ENCODE measurements at places on chromosomes 6 and 20.

GRCh38 chr20:49799698-49800097 is 12.9 kb upstream of the SLC9A8 start:
- DNase-seq = no peak

DNA sequence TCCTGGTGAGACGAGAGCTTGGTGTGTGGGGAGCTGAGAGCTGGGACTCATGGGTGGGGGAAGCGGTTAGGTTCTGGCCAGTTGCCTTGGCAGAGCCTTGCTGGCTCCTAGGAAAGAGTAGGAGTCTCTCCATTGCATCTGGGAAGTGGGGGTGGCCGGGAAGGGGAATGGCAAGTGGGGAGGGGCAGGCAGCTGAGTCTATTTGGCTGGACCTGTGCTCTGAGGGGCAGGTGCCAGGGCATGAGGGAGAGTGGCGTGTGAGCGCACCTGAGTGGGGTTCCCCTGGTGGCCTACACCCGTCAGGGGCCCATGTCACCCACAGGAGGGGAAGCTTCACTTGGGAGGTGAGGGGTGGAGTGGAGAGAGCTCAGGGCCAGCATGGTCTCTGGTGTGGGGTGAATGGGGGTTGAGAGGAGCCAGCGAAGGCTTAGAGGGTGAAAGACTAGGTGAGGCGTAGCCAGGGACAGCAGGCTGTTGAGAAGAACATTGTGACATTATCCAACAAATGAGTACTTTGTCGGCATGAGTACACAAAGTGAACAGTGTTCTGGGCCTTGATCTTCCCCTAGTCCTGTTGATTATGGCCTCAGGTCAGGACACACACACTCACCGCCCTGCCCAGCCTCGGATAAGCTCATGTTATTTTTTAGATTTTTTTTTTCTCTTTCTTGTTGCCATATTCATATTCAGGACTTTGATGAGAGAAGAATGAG is 59.8 kb downstream of the FAM120B start:
- no peak for DNase-seq

DNA sequence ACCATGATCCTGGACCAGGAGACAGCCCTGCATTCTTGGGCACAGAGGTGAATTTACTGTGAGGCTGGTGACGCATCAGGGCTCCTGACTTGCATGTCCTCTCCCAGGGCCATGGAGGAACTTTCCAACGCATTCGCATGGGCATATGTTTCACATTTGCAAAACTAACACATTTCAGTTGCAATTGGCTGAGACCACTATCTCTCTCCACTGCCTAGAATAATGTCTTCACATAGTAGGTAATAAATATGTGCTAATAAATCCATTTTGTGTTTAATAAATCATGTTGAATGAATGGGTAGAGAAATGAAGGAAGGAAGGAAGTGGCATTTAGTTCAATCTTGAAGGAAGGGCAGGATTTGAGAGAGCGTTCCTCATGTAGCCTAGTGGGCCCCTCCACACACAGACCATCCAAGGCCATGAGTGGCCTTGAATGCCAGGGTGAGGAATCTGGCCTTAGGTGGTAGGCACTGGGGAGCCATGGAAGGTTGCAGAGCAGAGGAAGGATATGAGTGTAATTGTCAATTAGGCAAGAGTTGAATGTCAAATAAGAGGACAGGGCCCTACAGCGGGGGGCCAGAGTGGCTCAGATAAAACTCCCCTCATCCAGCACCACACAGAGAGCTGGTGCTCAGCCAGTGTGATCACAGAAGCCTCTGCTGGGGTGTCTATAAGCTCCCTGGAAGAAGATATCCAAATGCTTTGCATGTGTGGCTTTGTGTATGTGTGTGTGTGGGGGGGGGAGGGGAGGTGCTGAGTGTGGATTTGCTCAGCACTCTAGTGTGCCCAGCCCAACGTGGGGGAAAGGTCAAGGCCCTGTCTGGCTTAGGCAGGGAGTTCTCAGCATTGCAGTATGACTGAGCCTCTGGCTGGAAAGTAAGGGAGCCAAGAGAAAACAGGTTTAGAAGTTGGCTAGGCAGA is 30.9 kb upstream of the CCN5 start:
- no peak for DNase-seq

DNA sequence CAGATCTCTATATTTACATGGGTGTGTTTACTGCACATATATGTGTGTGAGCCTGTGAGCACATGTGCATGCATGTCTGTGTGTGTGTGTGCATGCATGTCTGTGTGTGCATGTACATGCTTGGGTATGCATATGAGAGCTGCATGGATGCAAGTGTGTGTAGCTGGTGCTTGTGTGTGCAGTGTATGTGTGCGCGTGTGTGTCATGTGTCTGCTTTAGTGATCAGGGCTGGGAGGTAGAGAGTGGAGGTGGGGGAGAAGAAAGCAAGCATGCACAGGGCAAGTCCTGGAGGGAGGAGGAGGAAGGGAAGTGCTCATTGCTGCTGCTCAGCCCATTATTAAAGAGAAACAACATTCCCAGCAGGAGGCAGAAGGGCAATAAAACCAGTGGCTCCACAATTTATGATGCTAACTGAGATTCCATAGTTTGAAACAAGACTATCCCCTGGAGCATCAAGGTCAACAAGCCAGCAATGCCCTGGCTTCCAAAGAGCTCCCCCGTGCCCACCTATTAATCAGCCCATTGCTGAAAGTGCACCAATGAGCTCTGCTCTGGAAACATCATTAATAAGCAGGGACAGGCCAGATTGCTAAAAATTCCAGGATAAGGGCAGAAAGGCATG is 414.0 kb downstream of the MAFB start:
- no peak for DNase-seq

DNA sequence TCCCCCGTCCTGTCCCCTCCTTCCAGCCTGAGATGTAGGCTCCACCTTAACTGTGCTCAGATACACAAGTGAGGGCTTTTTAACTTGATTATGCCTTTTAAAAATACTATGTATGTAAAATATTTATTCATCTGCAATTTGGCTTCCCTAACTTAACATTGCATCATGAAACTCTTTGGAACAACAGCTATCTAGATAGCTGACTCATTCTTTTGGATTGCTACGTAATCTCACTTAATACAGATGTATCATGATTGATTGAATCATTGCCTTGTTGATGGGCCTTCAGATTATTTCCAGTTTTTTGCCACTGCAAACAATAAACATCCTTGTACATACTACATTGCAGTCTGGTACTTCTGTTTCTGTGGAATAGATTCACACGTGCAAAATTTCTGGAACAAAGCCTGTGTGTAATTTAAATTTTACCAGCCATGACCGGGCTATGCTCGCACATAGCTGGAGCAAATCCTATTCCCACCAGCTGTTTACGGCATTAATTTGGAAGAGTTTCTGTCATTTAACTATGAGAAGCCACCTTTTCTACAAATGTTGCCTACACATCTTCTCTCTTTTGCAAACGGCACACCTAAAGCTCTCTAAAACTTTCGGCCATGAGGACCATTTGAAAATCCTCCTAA is 6.5 kb downstream of the PRND start:
- no peak for DNase-seq

DNA sequence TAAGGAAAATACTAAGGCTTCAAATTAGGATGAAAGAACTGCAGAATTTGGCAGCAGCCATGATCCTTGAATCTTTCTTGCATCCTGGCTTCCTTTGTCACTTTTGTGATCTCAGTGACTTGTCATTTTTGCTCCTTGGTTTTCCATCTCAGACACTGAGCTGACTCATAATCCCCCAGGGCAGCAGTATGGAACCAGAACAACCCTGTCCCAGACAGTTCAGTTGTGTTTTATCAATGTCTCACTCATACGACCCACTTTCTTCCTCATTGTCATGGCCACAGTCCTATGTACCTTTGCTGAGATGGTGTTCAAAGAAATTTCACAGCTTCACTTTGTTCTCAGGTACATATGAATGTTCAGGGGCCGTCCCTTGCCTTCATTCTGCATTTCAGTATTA is 488.5 kb upstream of the BTBD3 start:
- DNase-seq = no peak

DNA sequence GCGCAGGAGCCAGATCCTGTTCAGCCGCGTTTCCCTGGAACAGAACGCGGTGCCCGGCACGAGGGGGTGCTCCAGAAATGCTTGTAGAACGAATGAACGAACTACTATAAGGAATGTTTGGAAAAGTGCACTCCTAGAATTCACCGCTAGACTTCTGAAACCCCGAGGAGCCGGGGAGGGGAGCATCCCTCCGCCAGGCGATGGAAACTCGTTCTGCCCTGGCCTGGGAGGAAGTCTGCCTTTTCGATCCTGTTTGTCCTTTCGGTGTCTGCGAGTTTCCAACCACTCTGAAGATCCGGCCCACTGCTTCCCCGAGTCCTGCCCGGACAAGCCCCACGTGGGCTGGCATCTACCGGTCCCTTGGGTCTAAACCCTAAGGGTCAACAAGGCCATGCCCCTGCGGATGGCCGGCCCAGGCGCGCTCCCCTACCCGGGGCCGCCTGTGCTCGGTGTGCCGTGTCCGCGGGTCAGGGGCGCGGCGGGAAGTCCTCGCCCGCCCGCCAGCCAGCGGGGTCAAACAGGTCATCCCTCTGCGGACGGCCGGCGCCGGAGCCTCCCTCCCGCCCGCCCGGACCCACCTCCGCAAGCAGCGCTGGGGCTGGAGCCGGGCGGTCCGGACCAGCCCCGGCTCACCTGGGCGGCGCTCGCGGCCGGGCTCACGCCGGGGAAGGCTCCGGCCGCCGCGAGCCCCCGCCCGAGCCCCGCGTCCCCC is 526 bp downstream of the SULF2 start:
- DNase-seq = no peak

GRCh38 chr6:104170401-104170800 is 689.3 kb downstream of the HACE1 start:
- no peak for DNase-seq

DNA sequence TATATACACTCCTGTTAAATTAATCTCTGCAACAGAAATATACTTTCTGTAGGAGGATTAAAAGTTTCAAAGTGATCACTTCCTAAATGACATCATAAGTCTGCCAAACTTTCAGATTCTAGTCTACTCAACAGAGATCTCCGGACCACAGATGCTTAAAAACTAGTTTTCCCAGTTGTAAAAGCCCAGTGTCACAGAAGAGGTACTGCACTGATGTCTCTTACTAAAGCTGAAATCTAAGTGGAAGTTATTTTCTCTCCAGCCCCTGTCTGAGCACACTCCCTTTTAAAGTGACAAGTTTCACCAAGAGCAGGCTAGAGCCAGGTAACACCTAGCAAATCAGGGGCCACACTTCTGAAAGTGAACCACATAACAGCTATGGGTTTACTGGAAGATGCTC is 71.6 kb upstream of the DST start:
- no peak for DNase-seq

- DNase-seq = no peak
These were observed 15.5 kb downstream of the CYP39A1 start for GRCh38 chr6:46637145-46637544.

- DNase-seq = no peak
These were observed 16.7 kb downstream of the WFDC3 start for GRCh38 chr20:45774945-45775344.

GRCh38 chr6:166637812-166638572 is 10.9 kb upstream of the RPS6KA2 start:
- no peak for DNase-seq
